ENCODE measurements at places on chromosomes 2 and 18. TPM values are rescaled to one million over a fixed set of nuclear protein-coding genes. Genes with fewer than 3 reads are reported as not detected.

The CAPN10 gene
- 13.3 TPM for total RNA-seq

The SF3B6 gene
- total RNA-seq: 101 TPM

The ERMN gene
- total RNA-seq: not detected

The VWA3B gene
- total RNA-seq: not detected

The LTBP1 gene
- 198 TPM for total RNA-seq

The TSPYL6 gene
- total RNA-seq: not detected

The ANKRD29 gene
- 8.9 TPM for total RNA-seq

The CCBE1 gene
- 11.4 TPM for total RNA-seq

The NAT8 gene
- not detected for total RNA-seq

The CYTIP gene
- total RNA-seq: not detected

The SLC40A1 gene
- not detected for total RNA-seq

The ELOA2 gene
- total RNA-seq: not detected

The RIOK3 gene
- total RNA-seq: 71.7 TPM

The OTOF gene
- 0.25 TPM for total RNA-seq

The IGFBP5 gene
- 117 TPM for total RNA-seq

The ANKRD39 gene
- total RNA-seq: 10.9 TPM
